ENCODE measurements at places on chromosomes 12 and 14.

DNA sequence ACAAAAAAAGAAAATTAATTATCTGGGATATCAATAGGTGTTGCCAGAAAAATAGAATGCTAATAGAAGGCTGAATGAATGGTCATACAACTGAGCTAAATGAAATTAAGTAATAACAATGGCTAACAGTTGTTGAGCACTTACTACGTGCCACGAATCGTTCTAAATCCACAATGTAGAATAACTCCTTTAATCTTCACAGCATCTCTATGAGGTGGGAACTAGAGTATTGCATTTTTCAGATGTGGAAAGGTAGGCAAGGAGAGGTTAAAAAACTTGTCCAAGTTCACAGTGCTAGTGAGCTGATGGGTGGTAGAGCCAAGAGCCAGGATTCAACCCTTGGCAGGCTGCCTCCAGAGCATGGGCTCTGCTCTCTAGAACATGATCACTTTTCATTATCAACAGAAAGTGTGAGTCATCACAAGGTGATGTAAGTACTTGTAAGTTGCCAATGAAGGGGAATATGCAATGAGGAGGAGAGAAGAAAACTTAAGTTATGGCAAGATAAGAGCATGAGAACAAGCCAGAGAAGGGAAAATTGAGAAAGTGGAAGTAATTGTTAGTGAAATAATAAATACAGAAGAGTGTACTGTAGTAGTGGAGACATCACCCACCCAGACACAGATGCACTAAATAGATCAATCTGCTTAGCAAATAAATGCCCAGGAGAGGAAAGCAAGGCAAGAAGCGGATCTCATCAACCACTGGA, 122.1 kb downstream of the PRKD1 start:
- peak; percentile 91 for DNase-seq

- peak; percentile 6 for DNase-seq
Observed at GRCh38 chr14:63192085-63192484, 12.2 kb upstream of the RHOJ start.

DNA sequence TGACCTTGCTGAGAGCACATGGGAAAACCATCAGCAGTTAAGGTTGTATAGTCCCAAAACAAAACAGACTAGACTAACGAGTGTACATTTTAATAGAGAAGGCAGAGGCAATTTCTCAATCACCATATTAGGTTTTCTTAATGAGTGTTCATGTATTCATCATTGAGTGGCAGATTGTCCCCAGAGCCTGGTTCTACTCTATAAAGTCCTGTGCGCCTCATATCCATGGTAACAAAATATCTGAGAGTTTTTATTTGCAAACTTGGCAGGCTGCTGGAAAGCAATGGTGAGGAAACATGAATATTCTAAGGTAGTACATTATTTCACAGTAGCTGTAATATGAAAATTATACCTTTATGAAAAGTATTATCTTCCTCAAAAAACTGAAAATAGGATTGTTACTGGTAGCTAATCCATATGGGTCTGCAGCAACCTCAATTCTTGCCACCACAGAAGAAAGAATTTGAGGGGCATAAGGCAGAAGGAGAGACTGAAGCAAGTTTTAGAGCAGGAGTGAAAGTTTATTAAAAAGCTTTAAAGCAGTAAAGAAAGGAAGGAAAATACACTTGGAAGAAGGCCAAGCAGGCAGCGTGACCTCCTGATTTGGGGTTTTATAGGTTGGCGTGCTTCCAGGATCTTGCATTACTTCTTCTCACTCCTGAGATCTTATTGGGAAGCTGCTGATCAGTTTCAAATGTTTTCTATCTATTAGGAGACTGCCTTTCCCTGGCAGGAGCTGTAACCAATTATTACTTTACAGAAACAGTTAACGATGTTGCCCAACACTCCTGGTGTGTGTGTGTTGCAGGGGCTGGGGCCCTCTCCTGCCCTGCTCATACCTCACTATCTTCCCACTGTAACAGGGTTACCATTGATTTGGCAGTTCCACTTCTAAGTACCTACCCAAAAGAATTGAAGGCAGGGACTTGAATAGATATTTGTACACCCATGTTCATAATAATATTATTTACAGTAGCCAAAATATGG, 154.0 kb upstream of the NUDT4 start:
- DNase-seq, result peak; percentile 52

DNA sequence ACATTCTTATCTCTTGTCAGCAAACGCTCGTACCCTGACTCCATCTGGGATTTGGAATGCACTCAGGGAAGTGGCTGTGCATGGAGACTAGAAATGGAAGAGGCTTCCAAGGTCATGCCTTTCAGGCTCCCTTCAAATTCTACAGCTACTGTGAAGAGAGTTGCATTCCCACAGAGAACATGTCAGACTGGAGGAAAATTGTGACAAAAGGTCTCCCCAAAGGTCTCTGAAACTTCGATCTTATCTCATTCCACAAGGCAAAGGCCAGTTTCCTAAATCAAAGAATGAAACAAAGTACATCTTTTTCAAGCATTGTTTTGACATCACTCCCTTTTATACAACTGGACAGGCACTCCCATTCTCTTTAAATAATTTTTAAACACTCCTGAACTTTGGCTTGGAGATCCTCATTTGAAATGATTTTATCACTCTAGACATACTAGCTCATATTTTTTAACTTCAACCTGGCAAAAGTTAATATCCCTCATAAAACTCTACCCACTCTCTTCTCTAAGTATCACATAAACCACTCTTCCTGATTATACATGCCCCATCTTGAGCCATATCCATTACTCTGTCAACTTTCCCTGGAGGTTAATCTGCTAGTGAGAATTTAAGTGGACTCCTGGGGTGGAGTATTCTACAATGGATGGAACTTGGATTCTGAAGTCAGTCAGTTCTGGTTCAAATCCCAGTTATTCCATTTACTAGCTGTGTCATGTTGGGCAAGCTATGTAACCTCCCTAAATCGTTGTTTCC, 218.1 kb upstream of the HMGA2 start:
- DNase-seq, result no peak

- no peak for DNase-seq
Observed at GRCh38 chr14:77979171-77979570, 179.3 kb downstream of the ADCK1 start.

DNA sequence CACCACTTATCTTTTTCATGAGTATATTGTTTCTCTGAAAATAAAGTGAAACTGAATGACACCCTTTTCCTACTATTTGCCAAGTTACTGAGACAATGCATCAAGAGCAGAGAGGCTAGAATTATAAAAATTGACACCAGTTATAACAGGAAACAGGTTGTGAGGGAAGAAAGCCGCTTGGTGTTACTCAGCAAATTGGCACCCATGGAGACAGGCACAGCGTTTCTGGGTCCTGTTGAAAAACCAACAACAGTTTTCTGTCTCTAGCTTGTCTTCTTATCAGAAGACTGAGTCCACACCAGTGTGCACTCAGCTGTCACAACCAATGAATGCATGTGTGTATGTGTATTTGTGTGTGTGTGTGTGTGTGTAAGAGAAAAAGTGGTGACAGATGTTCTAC, 267.7 kb downstream of the KCNH5 start:
- no peak for DNase-seq

GRCh38 chr12:6115389-6115788, 9.1 kb downstream of the VWF start:
- no peak for DNase-seq

DNA sequence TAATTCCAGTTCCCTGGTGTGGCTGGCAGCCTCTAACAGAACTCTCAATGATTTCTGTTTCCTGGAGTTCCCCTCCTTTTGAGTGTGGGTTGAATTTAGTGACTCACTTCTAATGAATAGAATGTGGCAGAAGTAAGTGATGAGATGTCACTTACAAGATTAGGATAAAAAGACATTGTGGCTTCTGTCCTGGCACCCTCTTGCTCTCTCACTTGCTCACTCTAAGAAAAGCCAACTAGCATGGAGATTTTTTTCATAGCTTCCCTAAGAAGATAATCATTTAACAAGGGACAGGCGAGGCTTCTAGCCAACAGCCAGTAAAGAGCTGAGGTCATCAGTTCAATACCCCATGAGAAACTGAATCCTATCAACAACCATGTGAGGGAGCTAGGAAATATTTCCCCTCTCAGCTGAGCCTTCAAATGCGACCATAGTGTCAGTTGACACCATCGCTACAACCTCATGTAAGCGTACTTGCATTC, 156.7 kb downstream of the TMTC3 start:
- peak; percentile 82 for DNase-seq

GRCh38 chr14:102210421-102211042, 70.8 kb downstream of the WDR20 start:
- no peak for DNase-seq

DNA sequence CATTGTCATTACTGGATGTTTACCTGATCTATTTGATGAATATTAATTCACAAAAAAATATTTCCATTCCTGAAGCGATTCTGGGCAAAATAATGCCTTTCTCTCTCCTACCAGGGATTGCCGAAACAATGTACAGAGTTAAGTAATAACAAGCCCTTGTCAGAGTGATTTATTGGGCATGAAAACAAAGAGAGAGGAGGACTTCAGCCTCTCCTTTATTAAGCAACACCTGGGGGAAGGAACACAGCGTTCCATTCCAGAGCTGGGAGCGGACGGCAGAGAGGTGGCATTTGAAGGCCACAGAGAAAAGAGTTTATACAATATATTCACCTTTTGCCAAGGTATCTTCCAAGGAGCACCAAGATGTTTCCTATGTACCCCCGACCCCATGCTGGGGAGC, 165.8 kb downstream of the KSR2 start:
- DNase-seq, result no peak

- DNase-seq, result no peak
Observed at GRCh38 chr12:67437011-67437410, 167.9 kb downstream of the CAND1 start.

DNA sequence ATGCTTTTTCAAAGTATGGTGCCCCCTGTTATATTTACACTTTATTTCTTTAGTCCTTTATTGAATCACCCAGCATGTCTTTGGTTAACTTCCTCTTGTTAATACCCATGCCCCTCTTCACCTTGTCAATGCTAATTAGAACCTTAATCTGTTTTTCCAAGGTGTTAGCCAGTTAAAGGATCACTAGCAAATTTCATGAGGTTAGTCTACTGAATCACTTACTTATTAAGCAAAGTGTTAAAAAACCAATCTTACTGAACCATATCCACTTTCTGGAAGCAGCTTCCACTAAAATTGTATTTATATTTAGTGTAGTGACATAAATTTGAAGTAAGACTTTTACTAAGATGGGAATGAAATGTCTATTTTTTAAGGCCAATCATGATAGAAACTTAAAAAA, 27.9 kb downstream of the TAOK3 start:
- DNase-seq, result no peak

DNA sequence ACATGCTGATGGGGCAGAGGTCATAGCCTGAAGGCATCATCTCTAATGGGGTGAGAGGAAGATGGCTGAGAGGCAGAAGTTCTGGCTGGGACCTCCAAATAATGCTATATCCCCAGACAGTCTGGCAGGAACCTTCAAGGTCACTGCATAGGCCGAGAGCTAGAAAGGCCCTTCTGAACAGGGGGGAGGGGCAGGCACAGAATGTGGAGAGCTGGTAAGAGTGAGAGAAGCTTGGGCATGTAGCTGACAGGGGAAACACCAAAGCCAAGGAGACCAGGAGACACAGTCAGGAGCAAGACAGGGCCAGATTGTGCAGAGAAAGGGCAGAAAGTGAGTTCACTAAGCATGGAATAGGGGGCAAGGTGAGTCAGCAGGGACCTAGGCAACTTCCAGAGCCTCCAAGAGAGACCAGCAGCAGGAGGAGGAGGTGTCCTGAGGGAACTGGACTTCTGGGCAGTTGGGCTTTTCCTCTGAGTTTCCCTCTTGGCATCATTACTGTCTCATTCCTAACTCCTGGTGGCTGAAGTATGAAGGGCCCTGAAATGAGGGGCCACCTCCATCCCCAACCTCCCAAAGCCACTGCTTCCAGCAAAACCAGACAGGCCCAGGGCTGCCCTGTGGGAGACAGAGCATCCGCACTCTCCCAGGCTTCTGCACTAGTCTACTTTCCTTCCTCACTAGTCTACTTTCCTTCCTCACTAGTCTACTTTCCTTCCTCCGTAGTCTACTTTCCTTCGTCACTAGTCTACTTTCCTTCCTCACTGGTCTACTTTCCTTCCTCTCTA, 17.1 kb downstream of the ANO2 start:
- no peak for DNase-seq

- DNase-seq, result peak; percentile 79
Observed at GRCh38 chr12:57151741-57152630, 4.6 kb upstream of the LRP1-AS start.

- no peak for DNase-seq
Observed at GRCh38 chr14:44404599-44404998, 102.5 kb downstream of the FSCB start.

- DNase-seq, result no peak
Observed at GRCh38 chr14:25252793-25253192, 202.8 kb upstream of the STXBP6 start.

DNA sequence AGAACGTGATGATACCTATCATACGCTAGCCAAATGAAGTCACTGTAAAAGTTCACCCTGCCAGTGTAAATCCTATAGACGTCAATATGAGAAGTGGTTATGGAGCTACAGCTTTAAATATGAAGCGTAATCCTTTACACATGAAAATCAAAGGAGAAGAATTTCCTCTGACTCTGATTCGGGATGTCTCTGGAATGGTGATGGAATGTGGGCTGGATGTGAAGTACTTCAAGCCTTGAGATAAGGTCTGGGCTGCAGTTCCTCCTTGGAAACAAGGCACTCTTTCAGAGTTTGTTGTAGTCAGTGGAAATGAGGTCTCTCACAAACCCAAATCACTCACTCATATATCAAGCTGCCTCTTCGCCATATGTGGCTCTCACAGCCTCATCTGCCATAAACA, 53.1 kb upstream of the NAP1L1 start:
- DNase-seq, result peak; percentile 80

GRCh38 chr12:47954467-47955045, 8.8 kb upstream of the TMEM106C start:
- DNase-seq, result no peak

- DNase-seq, result no peak
Observed at GRCh38 chr14:94368956-94369355, 19.4 kb downstream of the SERPINA1 start.

GRCh38 chr12:6461401-6462233, 8.9 kb downstream of the VAMP1 start:
- DNase-seq, result no peak

- no peak for DNase-seq
Observed at GRCh38 chr14:52741865-52742264, 11.9 kb downstream of the STYX start.

DNA sequence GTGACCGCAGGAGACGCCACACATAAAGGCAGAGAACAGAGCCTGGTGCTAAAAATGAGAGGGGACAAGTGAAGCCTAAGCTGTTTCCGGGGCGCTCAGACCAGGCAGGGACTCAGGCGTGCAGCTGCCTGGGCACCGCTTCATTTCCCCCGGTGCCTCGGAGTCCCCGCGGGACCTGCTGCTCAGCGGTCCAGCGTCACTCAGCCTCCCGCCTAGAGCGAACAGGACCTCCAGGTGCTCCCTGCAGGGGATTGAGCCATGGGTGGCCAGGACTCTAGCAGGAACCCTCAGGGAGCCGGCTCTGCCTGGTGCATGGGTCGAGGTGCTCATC, 31.0 kb downstream of the CCDC85C start:
- no peak for DNase-seq

DNA sequence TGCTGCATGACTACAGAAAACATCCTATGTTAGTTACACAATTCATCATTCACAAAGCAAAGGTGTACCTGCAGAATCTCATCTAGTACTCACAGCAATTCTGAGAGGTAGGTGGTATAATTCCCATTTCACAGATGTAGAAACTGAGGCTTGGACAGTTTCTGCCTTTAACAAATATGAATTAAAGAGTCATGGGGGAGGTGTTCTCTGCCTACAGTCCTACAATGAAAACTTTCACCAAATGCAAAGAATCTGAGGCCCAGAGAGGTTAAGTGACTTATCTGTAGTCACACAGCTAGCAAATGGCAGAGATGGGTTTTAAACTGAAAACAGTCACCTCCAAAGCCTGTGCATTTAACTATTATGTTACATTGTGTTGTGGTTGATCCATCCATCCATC, 171.6 kb upstream of the WSCD2 start:
- no peak for DNase-seq
